COLO829 (cell line): ENCODE measurements at places on chromosomes 2 and 18.

- DNase-seq: no peak
These were observed 44.1 kb downstream of the SCTR start for GRCh38 chr2:119480184-119480583.

DNA sequence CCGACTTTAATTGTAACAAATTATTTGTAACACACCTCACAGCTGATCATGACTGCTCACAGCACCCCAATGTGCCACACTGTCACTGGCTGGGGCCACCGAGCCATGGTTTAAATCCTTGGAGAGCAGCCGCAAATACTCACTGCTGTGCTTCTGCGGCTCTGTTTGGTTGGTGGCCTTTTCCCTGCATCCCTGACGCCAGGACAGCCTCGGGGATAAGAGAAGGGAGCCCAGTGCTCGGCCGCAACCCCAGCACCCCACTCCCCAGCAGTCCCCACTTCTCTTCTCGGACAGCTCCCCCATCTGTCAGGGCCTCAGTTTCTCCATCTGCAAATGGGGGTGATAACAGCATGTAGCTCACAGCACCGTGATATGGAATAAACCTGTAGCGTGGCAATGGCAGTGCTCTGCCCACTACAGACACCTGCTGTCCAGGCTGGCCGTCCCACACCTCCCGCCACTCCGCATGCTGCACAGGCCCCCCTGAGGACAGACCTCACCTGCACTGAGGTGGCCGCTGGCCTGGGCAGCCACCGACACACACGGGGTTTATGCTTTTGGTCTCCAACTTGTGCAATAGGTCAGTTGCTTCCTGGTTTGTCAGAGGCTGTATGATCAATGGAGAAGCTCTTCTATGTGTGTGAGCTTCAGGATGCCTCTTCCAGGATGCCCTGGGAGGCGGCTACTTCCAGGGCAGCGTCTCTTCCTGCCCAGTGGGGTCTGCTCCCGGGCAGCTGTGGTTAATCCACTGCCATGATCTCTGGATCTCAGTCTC, 87.1 kb downstream of the NDUFA10 start:
- no peak for DNase-seq

DNA sequence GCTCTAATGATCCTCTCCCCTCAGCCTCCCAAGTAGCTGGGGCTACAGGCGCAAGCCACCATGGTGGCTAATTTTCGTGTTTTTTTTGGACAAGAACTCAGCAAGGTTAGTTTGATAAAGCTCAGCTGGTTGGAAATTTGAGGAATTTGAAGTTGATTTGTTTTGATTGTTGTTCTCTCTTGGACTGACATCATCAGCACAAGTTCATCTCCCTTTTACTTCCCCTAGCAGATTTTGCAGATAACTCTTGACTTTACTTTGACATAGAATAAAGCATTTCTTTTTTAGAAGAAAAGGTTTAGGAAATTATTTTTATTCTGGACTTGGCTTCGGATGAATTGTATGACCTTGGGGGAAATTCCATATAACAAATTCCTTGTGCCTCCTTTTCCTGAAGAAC, 74.9 kb upstream of the DLX2 start:
- DNase-seq: no peak

GRCh38 chr2:178522950-178523595, 42.8 kb downstream of the PLEKHA3 start:
- DNase-seq: peak; percentile 89

DNA sequence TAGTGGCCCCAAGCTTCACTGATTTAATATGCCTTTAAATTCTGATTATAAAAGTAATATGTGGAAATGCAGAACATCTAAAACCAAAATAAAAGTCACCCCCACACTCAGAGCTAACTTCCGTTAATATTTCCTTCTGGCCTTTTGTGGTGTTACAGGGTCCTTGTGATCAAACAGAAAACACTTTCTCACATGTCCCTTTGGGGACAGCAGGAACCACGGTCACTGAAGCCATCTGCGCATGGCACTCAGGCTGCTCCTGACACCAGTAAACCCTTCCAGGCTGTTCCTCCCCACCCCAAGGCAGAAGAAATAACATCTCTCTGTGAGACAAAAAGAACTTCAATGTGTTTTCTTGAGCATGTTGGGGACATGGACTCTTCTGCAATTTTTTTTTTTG, 25.1 kb upstream of the GPR17 start:
- DNase-seq: no peak

DNA sequence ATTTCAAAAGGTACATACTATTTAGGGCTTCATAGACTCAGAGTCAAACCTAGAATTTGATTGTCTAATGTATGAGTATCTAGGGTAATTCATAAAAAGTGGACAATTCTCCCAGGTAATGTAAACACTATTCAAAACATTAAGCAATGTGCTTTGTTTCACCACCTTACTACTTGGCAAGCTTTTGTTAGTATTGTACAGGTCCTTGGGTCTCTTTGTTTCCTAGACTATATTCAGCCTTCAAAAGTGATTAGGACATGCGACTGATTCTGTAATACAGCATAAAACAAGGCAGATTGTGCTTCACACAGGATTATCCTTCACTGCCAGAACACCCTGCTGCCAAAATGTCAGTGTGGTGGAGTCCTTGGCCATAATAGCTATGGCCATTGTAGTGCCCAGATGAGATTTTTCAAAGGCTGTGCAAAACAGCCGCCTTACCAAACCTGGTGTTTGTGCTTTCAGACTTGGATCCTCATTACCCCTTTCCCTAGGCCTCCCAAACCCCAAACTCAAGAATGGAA, 90.1 kb upstream of the CAVIN2 start:
- DNase-seq: no peak

- no peak for DNase-seq
These were observed 107.5 kb upstream of the SERPINE2 start for GRCh38 chr2:224146356-224147160.

- no peak for DNase-seq
These were observed 1.4 kb downstream of the B3GNT2 start for GRCh38 chr2:62197011-62197924.

GRCh38 chr2:104871649-104871971, 17.7 kb downstream of the POU3F3 start:
- no peak for DNase-seq

GRCh38 chr2:239774933-239775622, 250.1 kb downstream of the NDUFA10 start:
- no peak for DNase-seq

DNA sequence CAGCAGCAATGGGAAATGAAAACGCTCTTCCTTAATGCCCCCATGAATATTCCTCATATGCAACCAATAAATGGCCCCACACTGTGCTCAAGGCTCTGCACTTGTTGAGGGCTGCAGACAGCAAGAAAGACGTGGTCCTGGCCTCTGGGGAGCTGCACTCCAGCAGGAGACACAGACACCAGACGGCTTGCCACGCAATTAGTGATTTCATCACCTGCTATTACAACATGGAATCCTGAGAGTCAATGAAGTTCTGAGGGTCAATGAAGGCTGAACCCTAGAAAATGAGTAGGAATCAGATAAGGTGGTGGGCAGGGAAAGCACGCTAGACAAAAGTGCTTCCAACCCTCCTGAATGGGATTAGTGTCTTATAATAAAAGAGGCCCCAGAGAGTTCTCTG, 18.9 kb downstream of the CREG2 start:
- no peak for DNase-seq

DNA sequence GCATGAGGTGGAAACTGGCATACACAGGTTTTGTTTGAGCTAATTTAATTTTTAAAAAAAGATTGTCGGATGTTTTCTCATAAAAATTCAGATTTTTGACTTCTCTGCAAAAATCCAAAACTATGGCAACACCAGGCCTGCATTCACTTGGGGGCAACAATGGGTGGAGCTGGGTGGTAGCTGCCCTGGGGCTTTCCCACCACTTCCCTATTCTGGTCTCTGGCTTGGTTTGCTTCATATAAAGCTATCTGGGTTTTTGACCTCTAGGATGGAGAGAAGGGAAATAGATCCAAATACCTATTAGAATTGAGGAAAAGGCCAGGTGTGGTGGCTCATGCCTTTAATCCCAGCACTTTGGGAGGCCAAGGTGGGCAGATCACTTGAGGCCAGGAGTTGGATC, 5.5 kb upstream of the CYP27A1 start:
- DNase-seq: no peak

DNA sequence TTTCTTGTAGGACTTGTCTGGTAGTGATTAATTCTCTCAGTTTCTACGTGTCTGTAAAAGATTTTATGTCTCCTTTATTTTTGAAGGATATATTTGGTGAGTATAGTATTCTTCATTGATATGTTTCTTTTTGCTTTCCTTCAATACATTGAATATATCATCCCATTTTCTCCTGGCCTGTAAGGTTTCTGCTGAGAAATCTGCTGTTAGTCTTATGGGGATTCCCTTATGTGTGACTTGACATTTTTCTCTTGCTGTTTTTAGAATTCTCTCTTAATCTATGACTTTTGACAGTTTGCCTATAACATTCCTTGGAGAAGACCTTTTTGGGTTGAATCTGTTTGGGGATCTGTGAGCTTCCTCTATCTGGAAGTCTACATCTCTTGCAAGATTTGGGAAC, 281.0 kb upstream of the MEIS1 start:
- no peak for DNase-seq

GRCh38 chr2:105449076-105449475, 50.2 kb upstream of the FHL2 start:
- no peak for DNase-seq

DNA sequence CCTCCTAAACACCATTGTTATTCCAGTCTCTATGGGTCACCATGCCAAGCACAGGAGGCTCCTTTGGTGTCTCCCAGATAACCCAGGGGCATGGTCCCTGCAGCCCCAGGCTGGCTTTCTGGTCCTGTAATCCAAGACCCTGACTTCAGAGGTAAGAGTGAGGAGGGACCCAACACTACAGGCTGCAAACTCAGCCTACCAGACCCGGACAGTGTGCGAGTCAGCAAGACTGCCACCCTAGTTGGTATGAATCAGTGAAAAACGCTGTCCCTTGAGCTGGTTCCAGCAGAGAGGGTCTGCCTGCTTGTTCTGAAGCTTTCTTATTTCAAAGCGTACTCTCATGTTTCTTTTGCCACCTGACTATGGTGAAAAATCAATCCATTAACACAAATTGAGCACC, 47.6 kb upstream of the ZFP36L2 start:
- no peak for DNase-seq

DNA sequence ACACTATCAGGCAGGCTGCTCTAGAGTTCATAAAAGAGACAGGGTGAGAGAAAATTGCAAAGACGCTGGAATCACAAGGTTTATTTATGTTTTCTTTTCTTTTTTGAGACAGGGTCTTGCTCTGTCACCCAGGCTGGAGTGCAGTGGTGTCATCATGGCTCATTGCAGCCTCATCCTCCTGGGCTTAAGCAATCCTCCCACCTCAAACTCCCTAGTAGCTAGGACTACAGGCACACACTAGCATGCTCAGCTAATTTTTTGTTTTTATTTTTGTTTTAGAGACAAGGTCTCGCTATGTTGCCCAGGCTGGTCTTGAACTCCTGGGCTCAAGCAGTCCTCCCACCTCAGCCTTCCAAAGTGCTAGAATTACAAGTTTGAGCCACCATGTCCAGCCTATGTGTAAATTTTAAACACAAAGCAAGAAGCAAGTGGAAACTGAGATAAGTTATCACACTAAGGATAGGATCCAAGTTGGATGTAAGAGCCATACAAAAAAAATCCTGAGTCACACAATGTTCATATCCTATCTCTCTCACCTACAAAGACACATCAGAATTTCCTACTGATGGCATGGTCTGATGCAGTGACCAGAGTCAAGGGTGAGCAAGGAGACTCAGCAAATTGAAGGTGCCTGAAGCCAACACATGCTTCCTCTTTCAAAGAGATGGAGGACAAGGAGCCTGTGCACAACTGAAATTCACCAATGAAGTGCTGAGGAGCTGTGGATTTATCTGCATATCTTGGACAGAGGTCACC, 31.4 kb downstream of the MYL12B start:
- no peak for DNase-seq

GRCh38 chr2:148875387-148876051, 492 bp downstream of the KIF5C start:
- DNase-seq: no peak

- DNase-seq: no peak
These were observed 46.8 kb downstream of the ASB1 start for GRCh38 chr2:238473523-238473922.

DNA sequence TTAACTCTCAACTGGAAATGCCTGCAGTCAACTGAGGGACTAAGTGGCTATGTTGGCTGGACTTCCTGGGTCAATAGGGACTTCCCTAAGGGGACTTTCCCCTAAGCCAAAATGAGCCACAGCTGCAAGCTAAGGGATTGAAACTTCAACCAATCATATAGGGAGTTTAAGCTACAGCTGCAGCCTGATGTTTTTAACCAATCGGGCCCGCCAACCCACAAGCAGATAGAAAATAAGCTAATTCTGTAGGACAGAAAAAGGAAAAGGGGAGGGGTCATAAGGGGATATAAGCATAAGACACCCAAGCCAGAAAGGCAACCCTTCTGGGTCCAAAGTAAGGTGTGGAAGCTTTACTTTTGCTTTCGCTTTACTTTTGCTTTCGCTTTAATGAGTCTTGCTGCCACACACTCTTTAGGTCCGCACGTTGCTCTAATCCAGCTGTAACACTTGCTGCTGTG, 927.5 kb downstream of the ERBB4 start:
- peak; percentile 63 for DNase-seq

DNA sequence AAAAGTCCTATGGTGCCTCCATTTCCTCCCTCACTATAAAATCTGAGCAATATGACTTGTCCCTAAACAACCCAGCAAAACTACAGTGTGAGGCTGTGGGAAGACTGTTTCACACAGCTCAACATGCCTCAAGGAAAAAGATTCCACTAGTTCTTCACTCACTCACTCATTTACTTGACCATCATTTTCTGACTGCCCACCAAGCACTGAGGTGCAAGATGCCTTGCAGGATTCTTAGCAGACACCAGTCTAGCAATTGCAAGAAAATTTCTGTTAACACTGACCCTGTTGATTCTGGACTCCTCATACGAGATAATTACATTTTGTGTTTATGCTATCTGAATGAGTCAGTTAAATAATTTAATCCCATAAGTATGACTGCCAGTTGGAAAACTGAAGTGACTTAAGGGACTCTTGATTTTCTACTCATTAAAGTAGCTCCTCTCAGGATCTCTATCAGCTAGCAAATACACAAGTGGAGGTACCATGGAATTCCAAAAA, 51.9 kb upstream of the PCBP1 start:
- DNase-seq: no peak

- no peak for DNase-seq
These were observed 32.4 kb downstream of the NGEF start for GRCh38 chr2:232980683-232981082.

DNA sequence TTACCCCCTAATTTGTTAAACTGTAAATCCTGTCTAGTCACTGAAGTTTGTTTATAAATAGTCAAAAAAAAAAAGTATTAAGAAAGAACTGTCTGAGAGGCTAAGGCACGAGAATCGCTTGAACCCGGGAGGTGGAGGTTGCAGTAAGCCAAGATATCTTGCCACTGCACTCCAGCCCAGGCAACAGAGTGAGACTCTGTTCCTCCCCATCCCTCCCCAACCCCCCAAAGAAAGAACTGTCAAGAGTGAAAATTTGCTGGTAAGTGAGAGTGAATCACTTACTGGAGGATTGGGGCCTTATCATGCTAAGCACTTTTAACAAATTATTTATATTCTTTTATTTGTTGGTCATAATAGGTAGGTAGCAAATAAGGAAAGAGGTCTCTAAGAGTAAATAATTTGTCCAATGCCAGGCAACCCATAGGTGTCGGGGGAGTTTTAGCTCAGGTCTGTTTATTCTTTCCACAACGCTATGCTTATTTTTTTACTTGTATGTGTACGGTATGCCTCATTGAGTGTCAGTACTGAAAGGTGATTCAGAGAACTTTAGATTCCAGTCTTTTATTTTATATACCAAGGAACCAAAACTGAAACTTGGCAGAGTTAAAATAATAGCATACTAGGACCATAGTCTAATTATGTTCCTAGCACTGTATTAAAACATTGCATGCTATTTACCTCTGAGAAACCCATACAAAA, 2.5 kb downstream of the TAF4B start:
- DNase-seq: no peak
